ENCODE measurements at places on chromosomes 6 and 20.

DNA sequence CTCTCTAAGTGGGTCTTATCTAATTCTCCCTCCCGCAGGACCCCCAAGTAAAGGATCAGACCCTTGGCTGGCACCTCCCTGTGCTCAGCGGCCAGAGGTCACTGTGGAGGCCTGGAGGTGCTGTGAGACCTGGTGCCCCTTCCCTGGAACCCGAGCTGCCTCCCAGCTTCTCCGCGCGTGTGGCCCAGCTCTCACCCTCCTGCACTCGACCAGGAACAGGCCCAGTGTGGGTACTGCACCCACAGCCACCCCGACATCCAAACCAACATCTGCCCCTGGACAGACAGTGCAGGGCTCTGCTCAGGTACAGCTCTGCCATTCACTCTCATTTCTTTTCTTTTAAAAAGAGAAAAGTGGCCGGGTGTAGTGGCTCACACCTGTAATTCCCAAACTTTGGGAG, 42.4 kb downstream of the TMEM242 start:
- DNase-seq, result no peak

DNA sequence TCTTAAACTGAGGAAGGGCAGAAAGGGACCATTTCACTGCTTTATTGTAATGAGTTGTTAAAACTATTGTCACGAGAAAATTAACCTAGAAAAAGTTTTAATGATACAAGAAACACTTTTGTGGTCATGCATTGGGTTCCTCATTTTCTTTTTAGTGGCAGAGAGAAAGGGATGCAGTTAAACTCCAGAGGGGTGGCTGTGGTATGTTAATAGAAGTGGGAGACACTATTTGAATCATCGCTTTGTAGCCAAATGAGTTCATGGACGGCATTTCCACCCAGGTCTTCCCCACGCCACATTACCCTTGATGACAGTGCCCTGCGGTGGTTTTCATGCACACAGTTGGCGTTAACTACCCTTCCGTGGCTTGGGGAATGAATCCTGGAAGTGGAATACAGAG, 235.6 kb downstream of the PLCB1 start:
- DNase-seq, result no peak

DNA sequence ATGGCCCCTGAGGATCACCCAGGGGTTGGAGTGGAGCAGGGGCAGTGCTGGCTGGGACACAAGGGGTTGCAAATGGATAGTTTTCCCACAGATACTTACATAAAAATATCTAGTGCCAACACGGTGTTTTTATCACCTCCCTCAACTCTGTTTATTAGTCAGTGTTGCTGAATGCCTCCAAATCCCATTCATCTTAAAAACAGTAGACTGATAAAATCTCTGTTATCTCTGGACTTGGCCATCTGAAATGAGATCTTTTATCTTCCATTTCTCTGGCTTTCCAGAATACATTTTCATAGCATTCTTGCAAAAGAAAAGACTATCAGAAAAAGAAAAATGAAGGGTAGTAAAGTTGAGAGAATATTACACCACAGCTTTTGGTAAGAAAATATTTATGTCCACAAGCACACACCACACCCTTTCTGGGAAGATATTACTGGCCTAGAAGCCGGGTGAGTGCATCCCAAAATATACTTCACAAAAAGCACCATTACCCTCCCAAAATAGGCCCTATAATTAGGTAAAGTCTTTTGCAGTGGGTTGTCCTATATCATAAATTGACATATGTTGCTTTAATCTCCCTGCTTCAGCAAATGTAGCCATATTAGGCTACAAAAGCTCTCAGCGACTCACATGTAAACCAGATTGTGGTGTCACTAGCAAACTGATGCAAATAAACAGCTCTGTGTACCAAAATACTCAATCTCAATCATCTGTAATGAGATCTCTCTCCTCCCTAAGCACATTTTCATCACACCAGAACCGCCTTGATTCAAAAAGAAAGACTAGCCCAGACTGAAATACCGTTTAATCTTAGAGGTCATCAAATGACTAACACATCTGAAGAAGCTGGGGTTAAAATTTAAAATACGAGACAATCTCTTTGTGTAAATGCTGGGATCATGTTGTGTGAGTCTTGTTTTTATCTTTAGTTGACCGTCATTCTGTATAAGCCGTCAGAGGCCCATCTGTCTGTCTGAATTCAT, 96.7 kb downstream of the FYN start:
- no peak for DNase-seq

DNA sequence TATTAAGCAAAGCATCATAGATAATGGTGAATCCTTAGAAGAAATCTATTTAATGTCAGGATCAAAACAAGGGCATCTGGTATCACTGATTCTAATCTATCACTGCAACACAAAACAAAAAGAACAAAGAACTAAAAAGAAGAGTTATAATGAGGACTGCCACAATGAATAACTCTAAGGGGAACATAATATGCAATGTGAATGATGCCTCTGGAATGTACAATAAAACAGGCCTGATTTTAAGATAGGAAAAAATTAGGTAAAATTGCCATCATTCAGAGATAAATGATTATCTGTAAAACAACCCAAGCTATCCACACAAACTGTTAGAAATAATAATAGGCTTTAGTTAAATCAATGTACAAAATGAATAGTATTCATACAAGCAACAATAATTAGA, 936.7 kb upstream of the CITED2 start:
- DNase-seq, result no peak

DNA sequence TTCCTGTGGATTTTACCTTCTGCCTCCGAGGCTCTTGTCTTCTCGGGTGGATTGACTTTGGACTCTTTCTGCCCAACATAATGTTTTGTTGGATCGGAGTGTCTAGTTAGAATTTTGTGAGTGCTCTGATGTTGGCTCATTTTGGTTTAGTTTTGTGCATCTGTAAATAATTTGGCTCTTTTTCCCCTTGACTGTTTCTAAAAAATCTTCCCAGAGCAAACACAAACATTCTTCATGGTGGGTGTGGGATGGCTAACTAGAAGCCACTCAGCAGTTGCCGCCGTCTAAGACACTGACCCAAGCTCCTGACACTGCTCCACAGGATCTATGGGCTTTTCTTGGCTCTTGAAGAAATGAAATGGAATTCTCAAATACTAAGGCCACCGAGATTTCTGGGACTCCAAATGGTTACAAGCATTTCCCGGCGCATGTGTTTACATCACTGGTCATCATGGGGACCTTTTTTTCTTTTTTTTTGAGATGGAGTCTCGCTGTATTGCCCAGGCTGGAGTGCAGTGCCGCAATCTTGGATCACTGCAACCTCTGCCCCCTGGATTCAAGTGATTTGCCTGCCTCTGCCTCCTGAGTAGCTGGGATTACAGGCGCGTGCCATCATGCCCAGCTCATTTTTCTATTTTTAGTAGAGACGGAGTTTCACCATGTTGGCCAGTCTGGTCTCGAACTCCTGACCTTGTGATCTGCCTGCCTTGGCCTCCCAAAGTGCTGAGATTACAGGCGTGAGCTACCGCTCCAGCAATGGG, 92.0 kb upstream of the FRMD1 start:
- DNase-seq, result no peak

GRCh38 chr20:64222291-64222735, 33.2 kb upstream of the PCMTD2 start:
- no peak for DNase-seq

GRCh38 chr6:168075787-168076202, 3.2 kb downstream of the FRMD1 start:
- DNase-seq, result no peak

DNA sequence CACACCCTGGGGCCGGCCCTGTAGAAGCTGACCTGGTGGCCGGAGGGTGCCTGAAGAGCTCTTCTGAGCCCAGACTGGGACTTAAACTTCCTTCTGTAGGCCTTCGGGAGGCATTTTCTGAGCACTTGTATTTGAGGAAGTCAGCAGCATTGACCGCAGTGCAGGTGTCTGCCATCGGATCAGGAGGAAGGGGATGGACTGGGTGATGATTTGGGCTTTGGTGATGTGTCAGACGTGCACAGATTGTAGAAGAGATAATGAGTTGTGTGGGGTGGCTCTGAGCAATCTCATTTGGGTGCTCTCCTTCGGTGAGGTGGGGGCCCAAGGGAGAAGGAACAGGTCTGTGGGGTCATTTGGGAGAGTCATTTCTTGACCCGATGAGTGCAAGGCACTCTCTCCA, 150.9 kb downstream of the ARID1B start:
- no peak for DNase-seq

- no peak for DNase-seq
Measured at GRCh38 chr6:5205877-5206850, 54.6 kb downstream of the LYRM4 start.

GRCh38 chr6:89412071-89413005, at the start of gene RRAGD:
Gene RRAGD, minus strand, starts transcription at chr6:89412273. Its CDS starts 280 bp downstream, at chr6:89411993.
- no peak for DNase-seq

GRCh38 chr20:40675599-40676221, 13.3 kb downstream of the MAFB start:
- no peak for DNase-seq

DNA sequence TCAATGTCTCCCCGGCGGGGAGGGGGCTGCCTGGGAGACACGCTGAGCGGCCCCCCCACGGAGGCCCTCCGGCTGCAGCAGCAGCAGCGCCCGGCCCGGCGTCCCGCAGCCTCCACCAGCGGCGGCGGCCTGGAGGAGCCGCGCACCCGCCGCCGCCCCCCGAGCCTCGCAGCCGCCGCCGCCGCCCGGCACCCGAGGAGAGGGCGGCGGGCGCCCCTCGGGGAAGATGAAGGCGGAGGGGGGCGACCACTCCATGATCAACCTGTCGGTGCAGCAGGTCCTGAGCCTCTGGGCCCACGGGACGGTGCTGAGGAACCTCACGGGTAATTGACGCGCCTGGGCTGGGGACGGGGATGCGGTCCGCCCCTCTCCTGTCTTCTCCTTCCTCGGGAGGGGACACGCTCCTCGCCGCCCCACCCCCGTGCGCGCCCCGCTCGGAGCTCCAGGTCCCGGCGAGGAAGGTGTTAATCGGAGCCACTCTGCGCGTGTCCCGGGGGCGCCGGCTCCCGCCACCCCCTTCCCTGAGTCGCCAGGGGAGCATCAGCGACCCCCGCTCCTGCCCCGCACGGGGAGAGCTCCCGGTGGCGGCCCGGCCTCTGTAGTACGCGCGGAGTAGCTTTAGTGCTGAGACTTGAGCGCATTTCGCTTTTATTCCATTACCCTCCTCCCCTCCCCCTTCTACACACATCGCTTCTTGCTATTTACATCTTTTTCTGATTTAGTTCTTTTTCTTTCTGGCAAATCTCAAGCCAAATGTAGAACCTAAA, 686 bp downstream of the TMEM170B start:
- no peak for DNase-seq

- no peak for DNase-seq
Measured at GRCh38 chr6:105459864-105460263, 57.0 kb upstream of the PREP start.

- DNase-seq, result no peak
Measured at GRCh38 chr6:148465670-148466069, 123.0 kb downstream of the SASH1 start.

DNA sequence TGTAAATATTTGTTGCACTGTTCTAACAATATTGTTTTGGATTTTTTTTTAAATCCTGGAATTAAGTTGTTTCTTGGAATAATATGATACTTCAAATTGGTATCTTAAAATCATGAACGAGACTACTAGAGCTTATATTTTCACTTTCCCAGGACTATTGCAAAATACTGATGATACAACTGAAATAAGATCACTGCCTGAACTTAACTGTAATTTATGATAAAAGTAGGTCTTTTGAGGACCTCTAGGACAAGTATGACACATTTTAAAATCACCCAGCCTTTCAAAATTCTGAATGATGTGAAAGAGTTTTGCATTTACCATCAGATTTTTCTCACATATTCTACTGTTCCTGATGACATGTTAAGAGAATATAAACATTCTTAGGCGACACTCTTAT, 8.6 kb upstream of the UBE2J1 start:
- no peak for DNase-seq

GRCh38 chr6:11750682-11751081, 27.9 kb downstream of the ADTRP start:
- no peak for DNase-seq

- no peak for DNase-seq
Measured at GRCh38 chr6:69202768-69203167, 567.7 kb downstream of the ADGRB3 start.

- no peak for DNase-seq
Measured at GRCh38 chr6:116263353-116263752, 9.5 kb upstream of the TSPYL4 start.

DNA sequence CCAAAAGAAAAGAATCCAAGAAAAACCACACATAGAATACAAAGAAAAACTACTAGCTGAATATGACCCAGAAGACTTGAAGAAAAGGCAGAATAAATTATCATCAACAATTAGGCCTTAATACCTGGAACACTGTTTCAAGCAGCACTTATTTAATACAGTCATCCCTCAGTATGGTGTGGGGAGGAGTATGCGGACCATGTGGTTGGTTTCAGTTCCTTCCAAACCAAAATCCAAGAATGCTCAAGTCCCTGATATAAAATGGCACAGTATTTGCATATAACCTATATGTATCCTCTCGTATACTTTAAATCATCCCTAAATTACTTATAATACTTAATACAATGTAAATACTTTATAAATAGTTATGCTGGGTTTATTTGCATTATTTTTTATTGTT, 16.1 kb downstream of the CDK19 start:
- no peak for DNase-seq

GRCh38 chr6:37480118-37480736, 19.5 kb downstream of the CCDC167 start:
- no peak for DNase-seq

DNA sequence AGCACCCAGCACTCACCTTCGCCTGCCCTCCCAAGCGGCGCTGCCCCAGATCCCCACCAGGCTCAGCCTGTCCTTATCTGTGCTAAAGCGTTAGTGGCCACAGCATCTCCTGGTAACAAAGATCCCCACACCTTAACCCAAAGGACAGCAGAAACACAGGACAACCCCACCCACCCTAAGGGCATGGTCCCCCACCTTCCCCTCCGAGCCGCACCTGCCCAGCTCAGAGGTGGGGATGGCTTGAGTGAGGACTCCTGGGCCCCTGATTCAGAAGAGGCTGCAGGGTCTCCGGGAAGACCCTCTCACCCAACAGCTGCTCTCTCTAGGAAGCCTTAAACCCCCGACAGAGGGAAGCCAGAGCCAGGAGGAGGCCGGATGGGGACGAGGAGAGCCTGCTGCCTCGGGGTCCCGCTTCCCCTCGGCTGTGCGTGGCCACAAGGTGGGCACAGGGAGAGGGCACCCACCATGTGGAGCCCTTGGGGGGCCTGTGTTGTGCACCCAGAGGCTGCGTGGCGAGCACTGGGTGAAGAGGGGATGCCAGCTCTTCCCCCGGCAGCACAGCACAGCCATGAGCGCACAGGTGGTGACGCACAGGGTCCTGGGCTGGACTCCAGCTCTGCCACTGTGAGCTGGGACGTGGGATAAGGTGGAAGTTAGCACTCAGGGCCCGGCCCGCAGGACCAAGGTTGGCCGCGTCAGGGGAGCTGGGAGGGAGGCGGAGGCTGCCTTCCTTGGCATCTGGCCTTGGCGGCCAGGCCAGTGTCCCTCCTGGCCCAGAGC, 31.9 kb upstream of the MRGBP start:
- DNase-seq, result no peak

DNA sequence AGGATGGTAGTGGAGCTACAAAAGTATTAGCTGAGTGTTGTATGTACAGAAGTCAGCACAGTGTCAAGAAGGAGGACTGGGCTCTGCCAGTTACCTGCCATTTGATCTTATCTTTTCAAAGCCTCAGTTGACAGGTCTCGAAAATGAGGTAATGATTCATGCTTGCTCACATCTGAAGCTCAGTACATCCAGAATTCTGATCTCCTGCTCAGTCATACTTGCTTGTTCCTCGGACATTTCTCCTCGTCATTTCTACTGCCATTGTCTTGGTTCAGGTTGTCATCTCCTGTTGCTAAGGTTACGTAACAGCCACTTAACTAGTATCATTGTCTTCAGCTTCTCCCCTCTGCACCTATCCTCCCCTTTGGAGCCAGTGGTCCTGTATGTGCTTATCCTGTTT, 89.5 kb downstream of the SLX4IP start:
- DNase-seq, result no peak
